ENCODE measurements at places on chromosomes 3 and 15.
A peak's percentile ranks its signal among the peaks of the same experiment; 100 is the strongest.

DNA sequence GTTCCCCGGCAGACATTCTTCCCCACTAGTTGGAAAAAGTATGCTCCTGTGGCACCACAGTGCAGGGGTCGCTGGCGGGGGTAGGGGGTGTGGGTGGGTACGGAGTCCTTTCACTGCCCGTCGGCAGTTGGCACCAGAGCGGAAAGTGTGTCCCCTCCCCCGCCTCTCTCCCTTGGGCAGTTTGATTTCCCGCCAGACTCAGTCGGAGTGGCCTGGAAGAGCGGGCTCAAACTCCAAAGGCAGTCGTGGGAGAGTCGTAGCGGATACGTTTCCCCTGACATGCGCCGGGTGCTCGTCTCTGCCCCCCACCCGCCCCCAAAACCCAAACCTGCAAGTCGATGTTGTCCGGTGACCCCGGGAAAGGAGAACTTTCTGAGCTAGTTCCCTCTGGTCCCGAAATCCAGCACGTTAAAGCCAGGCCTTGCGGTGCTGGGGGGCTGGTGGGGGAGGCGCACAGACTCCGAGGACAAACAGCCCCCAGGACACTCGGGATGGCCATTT lies 4.4 kb upstream of the FOXB1 start:
- DNase-seq: no peak

- no peak for DNase-seq
These were observed 1.8 kb downstream of the FETUB start for GRCh38 chr3:186642014-186642413.

DNA sequence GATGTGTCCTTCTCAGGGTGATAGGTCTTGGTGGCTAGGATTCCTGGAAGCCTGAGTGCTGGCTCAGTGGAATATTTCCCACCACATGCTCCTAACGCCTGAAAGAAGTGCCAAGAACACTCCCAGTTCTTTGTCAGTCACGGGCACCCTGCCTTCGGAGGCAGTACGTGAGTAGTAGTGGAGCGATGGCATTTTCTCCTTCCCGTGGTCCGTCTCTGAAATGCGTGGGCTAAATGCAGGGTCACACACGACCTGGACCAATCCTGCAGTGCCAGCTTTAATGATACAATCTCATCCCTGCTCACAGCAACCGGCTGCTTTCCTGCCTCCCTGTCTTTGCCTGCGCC lies 14.5 kb downstream of the H1-8 start:
- no peak for DNase-seq

DNA sequence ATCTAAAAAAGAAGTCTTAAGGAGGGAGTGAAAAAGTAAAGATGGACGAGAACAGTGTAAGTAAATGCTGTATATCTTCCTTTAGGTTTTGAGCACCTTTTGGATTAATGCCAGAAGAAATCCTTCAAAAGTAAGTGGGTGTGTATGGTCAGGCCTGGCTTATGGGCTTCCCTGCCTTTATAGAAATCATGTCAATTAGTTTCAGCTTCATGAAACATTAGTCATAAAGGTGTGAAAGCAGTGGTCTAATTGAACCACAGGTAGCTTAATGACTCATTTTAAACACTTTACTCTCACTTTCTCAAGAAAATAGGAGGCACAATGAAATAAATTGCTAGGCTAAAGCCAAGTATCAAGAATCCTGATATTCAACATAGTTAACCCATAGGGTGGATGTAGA lies 467.4 kb upstream of the DPPA4 start:
- DNase-seq: no peak

- DNase-seq: no peak
These were observed 42.4 kb downstream of the RASA2 start for GRCh38 chr3:141529256-141529655.

DNA sequence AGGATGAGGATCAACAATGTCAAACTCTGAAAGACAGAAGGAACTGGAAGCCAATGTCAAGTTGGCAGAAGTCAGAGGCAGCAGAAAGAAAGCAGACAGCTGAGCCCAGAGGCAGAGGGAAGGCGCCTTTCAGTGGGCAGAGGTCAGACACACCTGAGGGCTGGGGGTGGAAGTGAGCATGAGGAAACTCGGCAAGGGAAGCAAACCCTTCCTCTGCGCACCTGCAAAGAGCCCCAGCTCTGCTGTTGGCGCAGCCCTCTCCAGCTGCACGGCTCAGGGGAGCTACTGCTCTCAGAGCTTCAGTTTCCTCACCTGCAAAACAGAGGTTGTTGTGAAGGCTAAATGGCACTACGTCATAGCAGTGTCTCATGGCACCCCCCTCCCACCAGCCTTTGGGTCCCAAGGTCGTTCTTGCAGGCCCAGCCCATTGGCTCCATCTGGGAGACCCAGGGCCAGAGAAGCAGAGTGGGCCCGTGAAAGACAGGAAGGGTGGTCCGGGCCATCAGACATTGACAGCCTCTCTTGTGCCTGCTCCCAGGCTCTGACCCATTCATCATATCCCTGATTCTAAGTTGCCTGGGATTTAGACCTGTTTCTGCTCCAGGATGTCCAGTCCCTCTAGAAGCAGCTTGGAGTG lies 53.3 kb upstream of the SLC6A11 start:
- DNase-seq: no peak

- DNase-seq: no peak
These were observed 36.6 kb downstream of the RFX7 start for GRCh38 chr15:56207092-56207491.

DNA sequence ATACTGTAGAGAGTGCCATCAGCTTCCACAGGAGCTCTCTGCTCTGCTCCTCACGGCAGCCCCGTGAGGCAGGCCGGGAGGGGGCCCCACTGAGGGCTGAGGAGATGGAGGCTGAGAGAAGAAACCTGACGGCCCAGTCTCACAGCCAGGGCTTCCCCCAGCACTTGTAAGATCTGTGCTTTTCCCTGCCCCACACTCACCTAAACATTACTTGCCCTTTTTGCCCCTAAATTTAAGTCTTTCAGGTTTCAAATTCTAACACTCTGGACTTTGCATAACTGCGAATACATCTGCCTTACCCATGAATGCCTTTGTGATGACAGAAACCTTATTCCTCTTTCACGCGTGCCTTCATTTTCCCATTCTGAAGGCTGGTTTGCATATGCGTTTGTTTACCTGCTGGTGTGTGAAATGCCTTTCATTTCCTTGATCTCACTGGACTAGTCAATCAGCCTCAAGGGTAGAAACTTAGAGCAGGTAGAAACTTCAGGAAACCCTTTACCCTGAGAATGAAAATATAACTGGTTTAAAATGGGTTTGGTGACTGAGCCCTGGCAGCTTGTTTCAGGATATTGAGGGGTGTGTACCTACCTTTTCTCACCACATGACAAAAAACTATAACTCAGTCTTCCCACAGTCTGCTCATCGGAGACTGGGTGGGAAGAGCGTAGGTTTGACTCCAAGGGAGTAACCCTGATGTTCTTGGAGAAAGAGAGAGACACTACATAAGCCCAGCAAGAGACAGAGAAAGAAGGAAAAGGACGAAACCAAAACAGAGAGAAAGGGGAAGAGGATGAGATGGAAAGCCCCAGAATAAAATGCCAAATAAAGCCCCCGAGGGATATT lies 20.1 kb downstream of the SLC12A8 start:
- DNase-seq: no peak

GRCh38 chr3:78993375-78993774 lies 774.4 kb downstream of the ROBO1 start:
- DNase-seq: no peak

DNA sequence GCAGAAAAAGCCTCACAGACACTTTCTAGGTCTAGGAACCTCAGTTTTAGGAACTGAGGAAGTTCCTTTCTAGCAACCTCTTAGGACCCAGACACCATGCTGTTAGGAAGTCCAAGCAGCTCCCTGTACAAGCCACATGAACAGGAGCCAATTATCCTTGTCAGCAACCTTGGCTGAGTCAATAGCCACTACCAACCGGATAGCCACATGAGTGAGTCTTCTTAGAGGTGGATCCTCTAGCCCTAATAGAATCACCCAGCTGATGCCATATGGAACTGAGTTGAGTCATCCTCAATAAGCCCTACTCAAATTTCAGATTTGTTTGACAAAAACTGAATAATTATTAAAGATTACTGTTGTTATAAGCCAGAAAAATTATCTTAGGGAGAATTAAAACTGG lies 256.2 kb downstream of the NLGN1 start:
- DNase-seq: no peak

DNA sequence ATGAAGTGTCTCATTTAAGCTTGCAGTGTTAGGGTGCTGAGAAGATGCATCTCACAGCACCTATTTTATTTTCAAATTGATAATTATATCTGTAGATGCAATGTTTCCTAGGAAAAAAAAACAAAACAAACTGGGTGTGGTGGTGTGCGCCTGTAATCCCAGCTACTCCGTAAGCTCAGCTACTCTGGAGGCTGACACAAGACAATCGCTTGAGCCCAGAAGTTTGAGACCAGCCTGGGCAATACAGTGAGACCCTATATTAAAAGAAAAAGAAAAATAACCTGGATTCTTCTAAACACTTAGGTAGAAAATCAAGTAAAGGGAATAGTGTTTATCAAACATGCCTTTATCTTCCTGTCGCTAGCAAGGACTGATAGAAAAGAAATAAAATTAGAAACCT lies 1.9 kb downstream of the MINDY2 start:
- no peak for DNase-seq

DNA sequence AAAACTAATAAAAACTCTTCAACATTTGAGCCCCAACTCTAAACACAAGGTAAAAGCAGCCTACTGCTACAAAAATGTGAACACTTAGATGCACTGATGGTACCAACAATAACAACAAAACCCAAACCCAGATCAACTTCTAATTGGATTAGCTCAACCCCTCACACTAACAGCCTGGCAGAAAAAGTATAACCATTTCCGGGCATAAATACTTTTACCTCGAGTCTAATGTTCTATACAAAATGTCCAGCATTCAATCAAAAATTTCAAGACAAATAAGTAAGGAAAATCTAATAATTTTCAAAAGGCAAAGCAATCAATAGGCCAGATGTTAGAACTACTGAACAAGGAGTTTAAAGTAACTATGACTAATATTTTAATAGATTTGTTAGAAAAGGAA lies 303.3 kb downstream of the ARRDC4 start:
- no peak for DNase-seq

- DNase-seq: no peak
These were observed 113.8 kb downstream of the ADCY5 start for GRCh38 chr3:123335007-123335670.

DNA sequence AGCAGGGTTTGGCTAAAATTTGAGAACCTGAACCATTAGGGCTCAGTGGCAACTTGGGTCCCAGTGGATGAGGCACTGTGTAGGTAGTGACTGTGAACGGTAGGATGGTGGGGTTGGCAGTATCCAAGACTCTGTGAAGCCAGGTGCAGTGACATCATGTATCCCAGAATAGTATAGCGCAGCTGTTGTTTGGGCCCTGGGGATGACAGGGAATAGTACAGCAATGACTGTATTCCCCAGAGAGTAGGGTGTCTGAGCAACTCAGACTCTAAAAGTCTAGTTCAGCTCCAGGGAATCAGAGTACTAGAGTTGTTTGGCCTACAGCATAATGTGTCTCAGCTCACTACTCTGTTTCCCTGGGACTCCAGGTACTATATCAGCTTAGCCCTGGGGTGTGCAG lies 20.7 kb upstream of the PPP2R3A start:
- DNase-seq: no peak

- peak; percentile 73 for DNase-seq
These were observed 556.3 kb upstream of the TBL1XR1 start for GRCh38 chr3:177753451-177754155.

- no peak for DNase-seq
These were observed 142.6 kb downstream of the PLCH1 start for GRCh38 chr3:155602307-155602706.

GRCh38 chr15:63724760-63725159 lies 109.0 kb downstream of the HERC1 start:
- no peak for DNase-seq

GRCh38 chr3:49378249-49378895 lies 20.2 kb upstream of the GPX1 start:
- no peak for DNase-seq

- DNase-seq: peak; percentile 68
These were observed 278.0 kb downstream of the FOXP1 start for GRCh38 chr3:71305231-71306206.

GRCh38 chr3:21573291-21573690 lies 177.7 kb downstream of the ZNF385D start:
- no peak for DNase-seq

DNA sequence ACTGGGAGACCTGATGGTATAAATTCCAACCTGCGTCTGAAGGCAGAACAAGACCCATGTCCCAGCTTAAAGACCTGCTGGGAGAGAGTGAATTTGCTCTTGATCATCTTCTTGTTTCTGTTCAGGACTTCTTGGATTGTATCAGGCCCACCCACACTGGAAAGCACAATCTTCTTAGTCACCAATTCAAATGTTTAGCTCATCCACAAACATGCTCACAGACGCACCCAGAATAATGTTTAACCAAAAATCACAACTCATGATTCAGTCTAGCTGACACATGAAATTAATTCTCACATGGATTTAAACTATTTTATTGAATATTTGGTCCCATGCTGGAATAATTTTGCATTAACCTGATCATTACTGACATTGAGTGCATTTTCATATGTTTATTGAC lies 37.8 kb upstream of the GOLGA6L2 start:
- no peak for DNase-seq

DNA sequence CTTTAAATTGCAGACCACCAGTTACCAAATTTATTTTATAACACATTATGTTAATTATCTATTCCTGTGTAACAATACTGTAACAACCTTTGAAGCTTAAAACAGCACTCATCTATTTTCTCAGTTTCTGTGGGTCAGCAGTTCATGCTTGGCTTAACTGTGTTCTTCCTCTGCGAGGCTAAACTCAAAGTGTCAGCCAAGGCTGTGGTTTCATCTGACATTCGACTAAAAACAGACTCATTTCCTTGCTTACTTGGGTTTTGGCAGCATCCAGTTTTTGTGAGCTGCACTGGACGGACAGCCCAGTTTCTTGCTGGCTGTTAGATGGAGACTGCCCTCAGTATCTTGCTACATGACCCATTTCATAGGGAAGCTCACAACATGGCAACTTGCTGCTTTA lies 247.3 kb upstream of the KCNH8 start:
- DNase-seq: no peak

- DNase-seq: no peak
These were observed 548.2 kb downstream of the FOXP1 start for GRCh38 chr3:71035314-71035713.

DNA sequence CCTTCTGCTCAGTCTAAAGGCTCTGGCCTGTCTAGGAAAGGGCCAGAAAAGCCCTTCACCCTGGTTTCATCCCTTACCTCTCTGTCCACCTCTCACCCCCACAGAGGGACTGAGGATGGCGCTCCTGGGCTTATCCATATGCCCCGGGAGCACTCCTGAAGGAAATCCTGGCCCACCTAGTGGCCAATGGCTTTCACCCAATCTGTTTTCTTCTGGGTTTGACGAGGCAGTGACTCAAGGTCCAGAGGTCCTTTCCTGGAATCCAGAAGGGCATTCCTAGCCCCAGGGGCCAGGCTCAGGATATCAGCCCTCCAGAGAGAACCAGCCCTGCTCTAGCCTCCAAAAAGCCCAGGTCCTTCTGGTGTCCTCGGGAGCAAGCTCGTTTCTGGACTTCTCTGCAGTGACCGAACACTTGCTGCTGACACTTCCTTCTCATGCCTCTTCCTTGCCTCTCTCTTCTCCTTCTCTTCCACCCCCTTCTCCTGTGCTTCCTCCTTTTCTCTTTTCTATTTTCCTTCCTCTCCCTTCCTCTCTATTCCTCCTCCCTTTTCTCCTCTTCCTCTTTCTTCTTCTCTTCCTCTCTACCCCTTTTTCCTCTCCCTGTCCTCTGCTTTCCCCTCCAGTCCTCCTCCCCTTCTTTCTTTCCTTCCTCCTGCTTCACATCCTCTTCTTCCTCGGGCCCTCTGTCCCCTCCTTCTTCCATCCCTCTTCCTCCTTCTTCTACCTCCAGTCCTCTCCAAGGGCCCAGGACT lies 59.6 kb downstream of the RHCG start:
- no peak for DNase-seq

Measured in left forelimb (tissue), 1 donor.